Mesendoderm (in vitro differentiated cells): ENCODE measurements at places on chromosomes 5 and 9.

GRCh38 chr5:139481122-139481533 is 1.4 kb downstream of the STING1 start:
- no peak for DNase-seq

DNA sequence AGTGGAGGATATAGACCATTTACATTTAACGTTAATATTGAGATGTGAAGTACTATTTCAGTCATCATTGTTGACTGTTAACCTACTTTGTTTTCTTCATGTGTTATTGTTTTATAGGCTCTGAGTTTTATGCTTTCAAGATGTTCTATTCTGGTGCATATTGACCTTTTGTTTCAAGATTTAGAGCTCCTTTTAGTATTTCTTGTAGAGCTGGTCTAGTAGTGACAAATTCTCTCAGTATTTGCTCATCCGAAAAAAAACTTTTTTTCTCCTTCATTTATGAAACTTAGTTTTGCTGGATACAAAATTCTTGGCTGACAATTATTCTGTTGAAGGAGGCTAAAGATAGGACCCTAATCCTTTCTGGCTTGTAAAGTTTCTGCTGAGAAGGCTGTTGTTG is 91.3 kb downstream of the INVS start:
- no peak for DNase-seq

DNA sequence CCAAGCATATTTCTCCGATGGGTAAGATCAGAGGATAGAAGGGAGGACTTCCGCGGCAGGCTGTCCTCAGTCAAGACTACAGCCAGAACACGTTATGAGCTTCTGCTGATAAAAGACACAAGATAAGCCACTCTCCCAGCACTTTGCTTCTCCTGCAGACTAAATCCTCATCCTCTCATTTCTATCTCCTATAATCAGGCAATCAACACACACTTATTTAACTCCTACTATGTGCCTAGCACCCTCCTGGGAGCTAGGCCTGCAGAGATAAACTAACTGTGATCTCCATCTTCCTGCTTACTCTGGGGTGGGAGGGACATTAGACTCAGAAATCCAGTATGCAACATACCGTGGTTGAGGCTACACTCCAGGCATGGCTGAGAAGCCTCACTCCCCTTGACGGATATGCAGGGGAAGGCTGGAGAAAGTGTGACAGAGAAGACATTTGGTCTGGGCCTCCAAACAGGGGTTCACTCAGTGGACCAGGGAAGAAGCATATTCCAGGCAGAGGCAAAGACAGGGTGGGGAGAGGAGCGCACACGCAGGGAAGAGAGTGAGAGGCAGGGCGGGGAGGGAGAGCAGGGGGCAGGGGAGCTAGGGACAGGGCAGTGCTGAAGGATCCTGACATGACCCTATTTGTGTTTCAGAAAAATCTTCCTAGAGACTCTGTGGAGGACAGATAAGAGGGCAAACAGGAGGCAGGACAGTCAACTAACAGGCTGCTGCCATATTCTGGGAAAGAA is 274.1 kb downstream of the DENND1A start:
- peak; percentile 90 for DNase-seq

GRCh38 chr5:10162468-10162867 is 87.2 kb downstream of the ATPSCKMT start:
- peak; percentile 80 for DNase-seq

DNA sequence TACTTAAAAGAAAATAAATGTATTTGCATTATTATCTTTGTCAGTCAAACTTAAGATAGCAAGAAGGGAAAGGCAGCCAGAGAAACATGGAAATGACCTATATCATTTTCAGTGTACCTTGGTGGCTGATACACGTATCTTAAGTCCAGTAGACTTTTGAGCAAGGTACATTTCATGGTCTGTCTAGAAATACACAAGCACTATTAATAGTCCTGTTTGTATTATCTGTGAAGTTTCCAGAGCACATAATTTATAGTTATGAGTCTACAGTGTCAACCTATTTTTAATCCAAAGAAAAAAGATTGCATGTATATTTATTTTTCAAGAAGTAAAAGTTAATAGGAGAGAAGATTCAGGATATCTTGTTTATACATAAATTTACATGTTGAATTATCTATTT is 95.7 kb downstream of the IZUMO3 start:
- DNase-seq, result no peak

- no peak for DNase-seq
Observed at GRCh38 chr5:34485768-34486030, 170.4 kb upstream of the RAI14 start.

DNA sequence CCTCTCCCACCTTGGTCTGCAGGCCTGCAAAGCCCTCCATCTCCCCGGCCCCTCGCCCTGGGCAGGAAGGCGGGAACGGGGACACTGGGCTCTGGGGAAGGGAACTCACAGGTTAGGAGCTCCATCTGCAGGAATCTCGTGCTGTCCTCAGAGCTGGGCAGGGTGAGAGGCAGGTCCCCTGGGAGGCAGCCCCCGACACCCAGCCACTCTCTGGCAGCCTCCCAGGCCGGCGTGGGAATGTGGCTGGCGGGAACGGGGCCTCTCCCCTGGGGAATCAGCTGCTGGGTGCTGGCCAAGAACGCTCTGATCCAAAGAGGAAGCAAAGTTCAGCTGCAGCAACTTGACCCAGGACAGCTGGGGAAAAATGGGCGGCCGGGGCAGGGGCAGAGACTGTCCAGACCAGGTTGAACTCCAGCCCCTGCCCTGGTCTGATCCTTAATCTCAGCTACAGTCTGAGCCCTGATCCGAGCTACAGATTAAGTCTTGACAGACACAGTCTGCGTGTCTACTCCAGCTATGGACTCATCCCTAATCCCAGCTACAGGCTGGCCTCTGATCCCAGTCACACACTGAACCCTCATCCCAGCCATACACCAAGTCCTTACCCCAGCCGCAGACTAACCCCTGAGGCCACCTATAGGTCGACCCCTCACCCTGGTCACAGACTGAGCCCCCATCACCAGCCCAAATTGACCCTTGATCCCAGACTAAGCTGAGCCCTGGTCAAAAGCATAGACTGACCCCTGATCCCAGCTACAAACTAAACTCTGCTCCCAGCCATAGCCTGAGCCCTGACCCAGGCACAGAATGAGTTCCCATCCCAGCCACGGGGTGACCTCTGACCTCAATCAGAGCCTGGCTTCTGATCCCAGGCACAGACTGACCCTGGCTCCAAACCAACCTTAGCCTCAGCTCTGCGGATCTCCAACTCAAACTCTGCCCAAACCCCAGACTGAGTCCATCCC is 37.3 kb upstream of the EGFL7 start:
- peak; percentile 56 for DNase-seq

- no peak for DNase-seq
Observed at GRCh38 chr5:127447827-127448226, 69.6 kb upstream of the PRRC1 start.

GRCh38 chr5:126778675-126779403 is 1.9 kb downstream of the LMNB1 start:
- peak; percentile 54 for DNase-seq

DNA sequence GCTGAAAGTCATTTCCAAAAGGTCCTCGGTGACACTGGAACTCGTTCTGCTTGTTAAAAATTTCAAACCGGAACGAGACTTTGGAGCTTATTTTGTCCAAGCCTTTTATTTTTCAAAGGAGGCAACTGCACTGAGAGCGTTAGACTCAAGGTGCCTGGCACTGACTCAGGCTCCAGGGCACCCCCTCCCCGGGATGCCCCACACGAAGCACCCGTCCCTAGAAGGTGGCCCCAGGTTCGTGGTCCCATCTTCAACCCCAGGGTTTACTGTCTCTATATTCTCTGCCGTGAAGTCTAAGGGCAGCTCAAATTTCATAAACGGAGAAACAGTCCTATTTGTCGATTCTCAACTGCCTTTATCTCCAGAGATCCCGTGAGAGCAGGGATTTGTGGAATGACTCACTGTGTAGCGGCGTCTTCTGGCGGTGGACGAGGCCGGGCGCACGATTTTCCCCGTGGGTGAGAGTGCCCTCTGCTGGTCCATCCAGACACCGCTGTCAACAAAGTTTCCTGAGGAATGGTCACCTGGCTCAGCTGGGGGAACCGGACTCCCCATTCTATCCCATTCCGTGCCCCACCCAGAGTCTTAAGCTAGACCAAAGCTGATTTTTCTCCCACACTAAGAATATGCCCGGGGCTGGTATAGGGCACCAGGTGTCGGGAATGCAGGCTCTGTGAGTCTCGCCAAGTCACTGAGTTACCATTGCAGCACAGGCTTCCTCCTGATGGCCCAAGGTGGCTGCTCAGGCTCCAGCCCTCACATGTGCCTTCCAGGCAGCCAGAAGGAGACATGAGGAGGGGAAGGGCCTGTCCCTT is 27.1 kb upstream of the SLC6A19 start:
- peak; percentile 81 for DNase-seq

GRCh38 chr5:164482351-164482750 is 976.9 kb downstream of the MAT2B start:
- no peak for DNase-seq

DNA sequence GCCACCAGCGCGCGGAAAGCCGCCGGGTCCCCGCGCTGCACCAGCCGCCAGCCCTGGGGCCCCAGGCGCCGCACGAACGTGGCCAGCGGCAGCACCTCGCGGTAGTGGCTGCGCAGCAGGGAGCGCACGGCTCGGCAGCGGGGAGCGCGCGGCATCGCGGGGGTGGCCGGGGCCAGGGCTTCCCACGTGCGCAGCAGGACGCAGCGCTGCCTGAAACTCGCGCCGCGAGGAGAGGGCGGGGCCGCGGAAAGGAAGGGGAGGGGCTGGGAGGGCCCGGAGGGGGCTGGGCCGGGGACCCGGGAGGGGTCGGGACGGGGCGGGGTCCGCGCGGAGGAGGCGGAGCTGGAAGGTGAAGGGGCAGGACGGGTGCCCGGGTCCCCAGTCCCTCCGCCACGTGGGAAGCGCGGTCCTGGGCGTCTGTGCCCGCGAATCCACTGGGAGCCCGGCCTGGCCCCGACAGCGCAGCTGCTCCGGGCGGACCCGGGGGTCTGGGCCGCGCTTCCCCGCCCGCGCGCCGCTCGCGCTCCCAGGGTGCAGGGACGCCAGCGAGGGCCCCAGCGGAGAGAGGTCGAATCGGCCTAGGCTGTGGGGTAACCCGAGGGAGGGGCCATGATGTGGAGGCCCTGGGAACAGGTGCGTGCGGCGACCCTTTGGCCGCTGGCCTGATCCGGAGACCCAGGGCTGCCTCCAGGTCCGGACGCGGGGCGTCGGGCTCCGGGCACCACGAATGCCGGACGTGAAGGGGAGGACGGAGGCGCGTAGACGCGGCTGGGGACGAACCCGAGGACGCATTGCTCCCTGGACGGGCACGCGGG is at the start of gene TERT:
Gene TERT, minus strand, starts transcription at position 234 of the 815 bp plus-strand sequence. Its CDS starts 79 bp downstream, at position 155.
- DNase-seq, result peak; percentile 65

DNA sequence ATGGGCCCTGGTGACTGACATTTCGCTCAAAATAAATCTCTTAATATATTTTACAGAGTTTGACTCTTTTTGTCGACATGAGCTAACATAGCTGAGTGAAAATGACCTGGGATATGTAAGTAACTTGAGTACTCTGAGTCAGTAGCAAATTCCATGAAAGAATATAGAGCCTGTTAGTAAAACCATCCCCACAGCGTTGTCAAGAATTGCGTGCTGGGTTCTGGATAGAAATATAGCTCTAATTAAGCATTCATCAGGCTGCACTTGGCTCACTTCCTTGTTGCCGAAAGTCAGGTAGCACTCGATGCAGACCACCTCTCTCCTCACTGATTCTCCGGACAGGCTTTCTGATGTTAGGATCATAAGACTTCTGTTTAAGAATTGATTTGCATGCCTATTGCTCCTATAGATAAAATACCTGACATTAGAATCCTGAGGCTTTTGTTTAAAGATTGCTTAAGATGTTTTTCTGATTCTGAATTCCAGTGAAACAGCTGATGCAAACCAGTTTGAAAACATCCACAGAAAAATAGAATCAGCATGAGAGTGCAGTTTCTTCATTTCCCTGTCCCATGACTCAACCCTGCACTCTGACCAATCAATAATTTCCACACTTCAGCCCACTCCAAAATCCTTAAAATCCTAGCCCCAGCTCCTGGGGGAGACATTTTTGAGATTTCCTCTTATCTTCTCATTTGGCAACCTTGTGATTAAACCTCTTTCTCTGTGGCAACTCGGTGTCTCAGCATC is 310.6 kb downstream of the DIRAS2 start:
- DNase-seq, result peak; percentile 56

DNA sequence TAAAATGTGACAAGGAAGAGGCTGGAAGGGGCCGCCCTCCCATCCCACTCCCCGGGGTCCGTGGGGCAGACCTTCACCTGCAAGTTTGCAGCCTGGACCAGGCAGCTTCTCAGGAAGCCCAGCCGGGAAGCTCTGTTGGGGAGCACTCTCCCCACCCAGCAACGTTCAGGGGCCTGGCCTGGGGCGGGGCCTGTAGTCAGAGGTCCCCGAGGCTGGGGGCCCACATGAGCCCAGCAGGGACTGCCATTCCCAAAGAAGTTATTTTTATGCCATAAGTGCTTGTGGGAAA is 32.7 kb upstream of the NOTCH1 start:
- no peak for DNase-seq

DNA sequence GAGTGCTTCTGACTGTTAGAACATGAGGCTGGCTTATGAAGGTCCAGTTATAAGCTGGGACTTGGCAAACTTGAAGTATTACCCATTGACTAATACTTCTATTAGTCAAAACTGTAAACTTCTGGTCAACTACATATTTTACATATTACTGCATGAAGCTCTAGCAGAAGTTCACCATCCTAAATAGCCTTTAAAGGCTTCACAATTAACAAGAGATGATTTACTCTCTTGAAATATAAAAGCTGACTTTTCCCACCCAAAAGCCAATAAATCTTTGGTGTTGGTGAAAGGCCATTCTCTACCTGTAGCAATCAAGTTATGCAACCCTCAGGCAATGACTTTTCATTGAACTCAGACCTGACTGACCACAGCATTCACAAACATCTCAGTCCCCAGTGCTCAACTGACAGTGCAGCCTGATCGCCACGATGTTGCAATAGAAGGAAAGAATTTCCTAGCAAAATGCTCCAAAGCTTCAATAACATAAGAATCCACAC is 345.6 kb downstream of the EBF1 start:
- no peak for DNase-seq

DNA sequence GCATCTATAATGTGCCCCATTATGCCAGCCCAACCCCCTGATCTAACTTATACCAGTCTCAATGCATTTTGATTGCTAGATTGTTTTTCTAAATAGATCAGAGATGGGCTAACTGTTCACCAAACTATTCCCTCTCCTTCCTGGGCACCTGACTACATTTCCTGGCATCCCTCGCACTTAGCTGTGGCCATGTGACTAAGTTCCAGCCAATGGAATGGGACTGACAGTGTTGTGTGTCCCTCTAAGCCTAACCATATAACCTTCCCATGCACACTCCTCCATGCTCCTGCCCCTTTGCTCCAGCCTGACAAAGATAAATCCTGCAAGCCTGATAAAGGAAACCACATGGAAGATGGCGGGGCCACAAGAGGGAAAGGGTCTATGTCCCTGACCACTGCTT is 12.3 kb upstream of the IFNK start:
- DNase-seq, result no peak

- peak; percentile 14 for DNase-seq
Observed at GRCh38 chr5:68033961-68034571, 181.5 kb upstream of the PIK3R1 start.

- no peak for DNase-seq
Observed at GRCh38 chr5:36723912-36724311, 117.5 kb downstream of the SLC1A3 start.
